ENCODE measurements at places on chromosomes 1 and 21.

DNA sequence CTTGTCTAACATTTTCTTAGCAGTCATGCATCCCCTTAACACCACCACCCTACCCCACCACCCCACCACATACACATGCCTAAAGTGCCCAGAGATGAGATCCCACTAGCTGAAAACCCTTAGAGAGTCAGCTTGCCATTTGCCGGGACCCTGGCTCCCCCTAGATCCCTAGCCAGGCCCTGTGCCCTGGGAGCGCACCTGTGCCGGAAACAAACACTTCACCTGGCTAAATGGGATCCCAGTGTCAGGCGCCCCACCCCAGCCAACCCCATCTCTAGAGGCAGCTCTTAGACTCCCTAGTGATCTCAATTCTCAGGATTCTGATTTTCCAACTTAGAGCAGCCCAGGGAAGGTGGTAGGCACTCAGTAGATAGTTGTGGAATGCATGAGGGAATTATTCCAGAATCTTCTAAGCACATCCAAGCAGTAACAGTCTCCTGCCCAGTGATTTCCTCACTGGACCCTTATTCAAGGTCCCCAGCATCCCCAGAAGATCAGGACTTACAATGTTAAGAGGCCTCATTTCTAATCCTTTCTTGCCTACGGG is 105.2 kb downstream of the LAMC2 start:
- no peak for DNase-seq

GRCh38 chr1:1597275-1597930 is 2.5 kb downstream of the FNDC10 start:
- DNase-seq: no peak

DNA sequence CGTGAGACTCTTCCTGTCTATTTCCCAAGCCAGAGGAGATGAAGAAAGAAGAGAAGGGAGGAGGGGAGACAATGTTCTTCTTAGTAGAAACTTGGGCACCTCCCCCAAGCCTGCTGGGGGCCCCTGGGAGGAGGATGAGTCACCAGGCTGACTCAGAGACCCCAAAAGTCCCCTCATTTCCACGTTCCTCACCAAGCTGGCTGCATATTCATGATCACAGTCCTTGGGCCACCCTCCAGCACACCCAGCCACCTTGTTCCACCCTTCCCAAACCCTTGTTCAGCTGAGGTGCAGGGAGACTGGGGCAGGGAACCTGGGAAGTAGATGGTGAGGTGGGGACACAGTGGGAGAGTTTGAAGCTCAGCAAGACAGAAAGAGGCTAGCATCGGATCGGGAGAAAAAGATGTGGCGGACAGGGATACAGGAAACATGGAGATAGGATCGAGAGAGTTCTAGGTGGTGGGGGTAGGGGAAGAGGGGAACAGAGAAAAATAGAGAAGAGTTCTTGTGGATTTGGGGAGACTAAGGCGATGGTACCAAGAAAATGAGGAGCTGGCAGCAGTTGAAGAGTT is 712 bp downstream of the RAB13 start:
- DNase-seq: peak; percentile 76

DNA sequence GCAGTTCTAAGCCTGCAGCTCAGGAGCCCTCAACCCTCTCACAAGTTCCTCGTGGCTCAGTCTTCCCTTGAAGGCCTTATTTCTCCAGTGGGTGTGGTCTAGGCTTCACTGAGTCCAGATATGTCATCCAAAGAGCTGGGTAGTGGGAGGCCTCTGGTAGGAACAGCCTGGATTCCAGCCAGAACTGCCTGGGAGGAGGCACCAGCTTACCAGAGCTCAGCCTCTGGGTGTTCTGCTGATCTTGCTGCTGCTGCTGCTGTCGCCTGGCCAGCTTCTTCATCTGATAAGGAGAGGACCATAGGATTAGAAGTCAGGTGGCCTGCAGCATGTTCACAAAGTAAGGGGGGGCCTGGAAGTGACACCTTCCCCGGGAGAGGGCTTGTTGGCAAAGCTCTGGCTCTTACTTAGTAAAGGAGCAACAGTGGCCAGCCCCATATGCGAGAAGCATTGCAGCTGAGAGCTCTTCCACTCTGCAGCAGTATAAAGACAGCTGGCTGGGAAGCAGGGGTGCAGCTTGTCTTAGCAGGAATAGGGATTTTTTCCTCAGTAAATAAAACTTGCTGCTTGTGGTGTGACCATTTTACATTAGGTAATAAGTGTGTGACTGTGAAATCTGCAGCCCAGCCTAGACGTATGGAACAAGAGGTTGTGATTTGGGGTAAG is 148.5 kb downstream of the LMX1A start:
- DNase-seq: no peak

DNA sequence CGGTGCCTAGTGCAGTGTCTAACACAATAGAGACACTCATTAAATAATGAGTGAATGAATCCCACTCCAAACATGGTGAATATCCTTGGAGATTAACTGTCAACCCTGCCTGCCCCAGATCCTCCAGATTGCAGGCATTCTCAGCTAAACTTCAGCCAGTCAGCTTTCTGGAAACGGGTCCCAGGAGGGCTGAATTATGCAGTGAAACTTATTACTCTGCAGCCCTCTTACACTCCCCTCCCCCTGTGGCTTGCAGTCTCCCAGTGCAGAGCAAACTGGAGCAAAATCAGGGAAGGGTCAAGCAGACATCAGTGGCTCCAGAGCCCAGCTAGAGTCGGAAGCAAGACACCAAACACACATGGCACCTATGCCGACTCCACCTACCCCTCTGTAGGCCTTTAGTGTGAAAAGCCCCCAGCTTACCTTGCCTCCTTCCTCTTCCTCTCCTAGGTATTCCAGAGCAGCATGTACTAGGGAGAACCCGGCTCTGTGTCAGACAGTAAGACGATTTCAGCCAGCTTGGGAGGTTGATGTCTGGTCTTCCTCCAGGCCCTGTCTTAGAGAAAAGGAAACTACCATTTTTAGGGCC is 6.5 kb upstream of the RGS16 start:
- DNase-seq: peak; percentile 21

- no peak for DNase-seq
These were observed 115.4 kb downstream of the BCAR3 start for GRCh38 chr1:93566227-93566626.

GRCh38 chr1:31364561-31365250 is 8.2 kb downstream of the FABP3 start:
- DNase-seq: no peak
